ENCODE measurements at places on chromosomes 16 and 17.

GRCh38 chr17:78365561-78366108 is 5.8 kb upstream of the SOCS3 start:
- DNase-seq: no peak

- DNase-seq: no peak
Measured at GRCh38 chr17:71024172-71024571, 854.8 kb downstream of the KCNJ2 start.

DNA sequence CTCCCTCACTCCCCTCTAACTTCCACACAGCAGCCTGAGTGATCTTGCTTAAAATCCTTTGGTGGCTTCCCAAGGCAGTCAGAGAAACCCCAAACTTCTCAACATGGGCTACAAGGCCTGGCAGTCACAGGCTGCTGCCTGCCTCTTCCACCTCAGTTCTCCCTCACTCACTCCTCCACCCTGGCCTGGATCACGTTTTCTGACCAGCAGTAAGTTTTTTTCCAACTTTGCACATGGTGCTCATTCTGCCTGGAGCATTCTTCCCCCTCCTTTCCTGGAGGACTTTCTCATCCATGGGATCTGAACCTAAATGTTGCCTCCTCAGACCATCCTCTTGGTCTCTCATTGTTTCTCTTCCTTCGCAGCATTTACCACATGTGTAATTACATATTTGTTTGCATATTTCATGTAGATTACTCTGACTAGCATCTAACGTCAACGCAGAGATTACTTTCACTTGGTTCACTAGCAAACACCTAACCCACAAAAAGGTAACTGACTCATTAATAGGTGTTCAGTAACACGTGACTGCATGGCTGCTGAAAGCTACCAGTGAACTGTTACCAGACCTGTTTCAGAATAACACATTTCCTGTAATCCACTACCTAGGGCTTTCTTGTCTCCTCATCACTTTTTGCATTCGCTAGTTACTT is 17.1 kb downstream of the GNA13 start:
- no peak for DNase-seq

DNA sequence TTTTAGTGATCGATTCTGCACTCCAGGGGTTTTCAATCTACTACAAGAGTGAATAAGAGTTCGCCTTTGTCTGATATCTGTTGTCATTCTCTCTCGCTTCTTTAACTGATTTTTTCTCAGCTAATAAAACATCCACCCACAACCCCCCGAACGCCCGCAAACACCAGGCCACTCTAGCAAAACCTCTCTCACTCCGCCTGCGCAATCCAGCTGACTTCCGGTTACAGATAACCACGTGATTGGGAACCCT is 338 bp upstream of the RPL19 start:
- peak; percentile 78 for DNase-seq

DNA sequence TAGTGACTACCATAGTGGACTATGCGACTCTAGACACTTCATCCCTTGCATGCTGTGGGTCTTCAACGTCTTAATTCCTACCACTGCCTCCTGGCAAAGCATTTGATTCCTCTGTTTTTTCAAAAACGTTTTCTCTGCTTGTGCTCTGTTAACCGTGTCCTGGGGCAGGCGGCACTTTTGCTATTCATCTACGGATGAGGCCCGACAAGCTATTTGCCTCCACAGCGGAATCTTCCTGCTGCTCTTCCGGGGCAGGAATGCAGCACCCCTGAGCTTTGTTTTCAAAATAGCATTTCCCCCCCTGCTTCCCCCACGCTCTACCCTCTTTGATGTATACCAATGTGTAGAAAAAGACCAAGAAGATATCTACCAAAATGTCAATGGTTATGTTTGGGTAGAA is 39.8 kb upstream of the METTL16 start:
- no peak for DNase-seq

DNA sequence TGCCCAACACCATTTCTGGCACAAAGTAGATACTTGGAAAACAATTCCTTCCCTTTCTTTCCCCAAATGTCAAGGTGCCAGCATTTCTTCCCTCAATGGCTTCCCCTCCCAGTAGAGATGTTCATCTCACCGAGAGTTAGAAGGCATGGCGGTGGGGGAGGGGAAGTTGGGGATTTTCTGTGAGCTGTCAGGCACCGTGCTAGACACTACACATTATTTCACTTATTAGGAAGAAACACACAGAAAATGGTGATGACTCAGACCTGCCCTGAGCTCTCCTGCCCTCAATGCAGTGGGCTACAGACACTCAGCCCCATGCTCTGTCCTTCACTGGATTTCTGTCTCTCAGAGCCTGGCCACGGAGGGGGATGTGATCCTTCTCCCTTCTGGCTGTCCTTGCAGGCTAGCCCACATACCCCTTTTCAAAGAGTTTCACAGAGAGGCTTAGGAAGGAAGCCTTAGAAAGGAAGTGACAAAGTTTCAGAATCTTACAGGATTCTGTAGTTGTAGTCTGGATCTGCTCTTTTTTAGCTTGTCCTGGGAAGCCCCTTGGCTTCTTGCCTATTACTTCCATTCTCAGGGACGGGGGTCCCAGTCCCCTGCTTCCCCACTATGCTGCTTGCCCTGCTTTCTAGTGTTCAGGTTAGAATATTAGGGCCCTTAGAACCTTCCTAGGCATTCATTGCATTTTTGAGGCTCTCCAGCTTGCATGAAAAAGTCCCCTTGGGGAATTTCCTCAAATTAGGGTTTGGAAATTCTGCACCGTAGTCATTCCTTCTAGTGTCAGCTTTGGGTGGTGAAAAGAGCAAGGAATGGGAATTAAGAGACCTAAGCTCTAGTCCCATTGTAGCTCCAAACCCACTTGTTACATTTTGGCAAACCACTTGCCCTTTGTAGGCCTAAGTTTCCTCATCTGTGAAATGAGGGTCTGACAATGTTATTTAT is 12.2 kb upstream of the CCL5 start:
- DNase-seq: no peak

- DNase-seq: no peak
Measured at GRCh38 chr17:52495646-52496045, 337.1 kb upstream of the CA10 start.

- no peak for DNase-seq
Measured at GRCh38 chr17:269616-270514, 82.7 kb downstream of the RPH3AL start.

- no peak for DNase-seq
Measured at GRCh38 chr16:86405319-86405718, 105.0 kb upstream of the FOXF1 start.

GRCh38 chr17:32827227-32827626 is 49.7 kb downstream of the MYO1D start:
- DNase-seq: no peak

Data from NCI-H2107 (cell line).